ENCODE measurements at places on chromosomes 1 and 21.

DNA sequence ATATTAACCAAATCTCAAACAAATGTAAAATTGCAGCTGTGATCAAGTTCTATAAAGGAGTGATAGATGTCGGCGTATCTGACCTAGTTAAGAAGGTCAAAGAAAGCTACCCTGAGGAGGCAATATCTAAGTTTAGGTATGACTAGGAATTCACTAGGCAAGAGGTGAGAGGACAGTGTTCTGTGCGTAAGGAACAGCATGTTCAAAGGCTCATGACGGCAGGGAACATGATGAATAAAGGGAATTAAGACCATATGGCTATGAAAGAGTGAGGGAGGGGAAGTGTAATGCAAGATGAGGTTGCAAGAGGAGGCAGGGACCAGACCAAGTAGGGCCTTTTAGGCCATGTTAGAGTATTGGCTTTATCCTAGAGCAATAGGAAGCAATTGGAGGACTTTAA, 8.6 kb downstream of the LIX1L start:
- DNase-seq: no peak

GRCh38 chr21:36733857-36734256, 34.9 kb downstream of the SIM2 start:
- DNase-seq: no peak

DNA sequence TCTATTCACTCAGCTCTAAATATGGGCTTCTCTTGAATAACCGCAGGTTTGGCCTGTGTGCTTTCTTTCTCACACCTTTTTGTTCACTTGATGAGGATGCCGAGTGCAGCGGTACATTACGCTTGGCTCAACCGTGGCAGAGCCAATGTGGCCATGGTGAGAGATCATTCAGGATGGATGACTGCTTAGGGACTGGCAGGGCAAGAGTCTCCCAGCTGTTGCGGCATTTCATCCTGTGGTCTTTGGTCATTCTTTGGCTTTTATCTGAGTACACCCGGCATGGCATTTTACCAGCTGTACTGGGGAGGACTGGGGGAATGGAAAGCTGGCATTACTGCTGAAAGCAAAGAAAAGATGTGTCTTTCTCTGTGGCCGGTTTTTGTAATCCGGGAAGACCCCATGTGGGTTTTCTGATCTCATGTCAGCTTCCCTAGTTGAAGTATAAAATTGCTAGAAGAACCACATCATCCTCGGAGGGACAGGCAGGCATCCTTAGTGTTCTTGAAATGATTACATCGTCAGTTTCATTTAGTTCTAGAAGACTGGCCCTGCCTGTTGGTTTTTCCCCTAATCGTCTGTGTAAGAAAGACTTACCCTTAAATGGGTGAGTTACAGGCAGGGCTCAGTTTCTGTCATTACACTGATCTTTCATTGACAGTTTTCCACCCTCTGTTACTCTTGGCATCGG, 15.1 kb downstream of the PCP4 start:
- no peak for DNase-seq

DNA sequence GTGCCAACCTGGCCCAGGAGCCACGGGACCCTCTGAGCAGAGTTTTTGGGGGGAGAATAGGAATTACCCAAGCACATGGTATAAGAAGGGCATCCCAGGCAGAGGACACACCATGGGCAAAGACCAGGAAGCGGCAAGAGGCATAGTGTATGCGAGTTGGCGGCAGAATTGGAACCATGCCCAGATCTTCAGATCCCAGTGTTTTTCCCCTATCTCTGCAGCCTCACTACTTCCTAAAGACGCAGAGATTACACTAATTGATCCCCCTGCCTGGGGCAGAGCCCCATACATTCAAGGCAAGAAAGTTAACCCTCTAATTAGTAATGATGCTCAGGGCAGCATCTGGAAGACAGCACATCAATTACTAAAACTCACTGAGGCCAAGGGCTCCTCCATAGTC, 48.2 kb downstream of the SYT2 start:
- no peak for DNase-seq

- DNase-seq: no peak
These were observed 89.7 kb downstream of the PGM1 start for GRCh38 chr1:63682936-63683335.

- DNase-seq: no peak
These were observed 510 bp upstream of the IL10RB start for GRCh38 chr21:33265664-33266049.

- no peak for DNase-seq
These were observed 43.2 kb upstream of the VAMP3 start for GRCh38 chr1:7727809-7728471.

- DNase-seq: no peak
These were observed 62.2 kb upstream of the SLC44A3 start for GRCh38 chr1:94757931-94758330.

DNA sequence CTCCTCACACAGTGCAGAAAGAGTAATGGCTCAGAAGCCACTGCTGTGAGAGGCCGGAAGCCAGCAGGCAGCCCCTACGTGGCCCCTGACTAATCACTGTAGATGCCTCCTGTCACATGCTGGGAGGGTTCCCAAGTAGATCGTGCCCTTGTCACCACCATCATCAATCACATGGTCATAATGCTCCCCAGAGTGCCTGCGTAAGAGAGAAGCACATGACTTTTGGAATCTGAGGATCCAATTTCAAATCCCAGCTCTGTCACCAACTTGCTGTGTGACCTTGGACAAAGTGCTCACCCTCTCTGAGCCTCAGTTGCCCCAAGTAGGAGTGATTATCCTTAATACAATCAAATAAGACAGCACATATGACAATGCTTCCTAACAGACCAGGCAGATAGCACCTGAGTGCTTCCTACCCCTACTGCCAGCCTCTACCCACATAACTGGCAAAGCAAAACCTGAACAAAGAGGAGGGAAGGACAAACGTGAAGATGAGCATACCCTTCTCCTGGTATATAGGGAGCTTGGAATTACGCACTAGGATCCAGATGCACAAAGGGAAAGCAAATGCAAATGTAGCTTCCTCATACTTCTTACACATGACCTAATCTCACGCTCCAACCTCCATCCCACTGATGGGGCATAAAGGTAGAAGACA, 65.7 kb downstream of the SDC3 start:
- DNase-seq: no peak

GRCh38 chr1:2466958-2467554, 9.0 kb upstream of the PLCH2 start:
- no peak for DNase-seq

DNA sequence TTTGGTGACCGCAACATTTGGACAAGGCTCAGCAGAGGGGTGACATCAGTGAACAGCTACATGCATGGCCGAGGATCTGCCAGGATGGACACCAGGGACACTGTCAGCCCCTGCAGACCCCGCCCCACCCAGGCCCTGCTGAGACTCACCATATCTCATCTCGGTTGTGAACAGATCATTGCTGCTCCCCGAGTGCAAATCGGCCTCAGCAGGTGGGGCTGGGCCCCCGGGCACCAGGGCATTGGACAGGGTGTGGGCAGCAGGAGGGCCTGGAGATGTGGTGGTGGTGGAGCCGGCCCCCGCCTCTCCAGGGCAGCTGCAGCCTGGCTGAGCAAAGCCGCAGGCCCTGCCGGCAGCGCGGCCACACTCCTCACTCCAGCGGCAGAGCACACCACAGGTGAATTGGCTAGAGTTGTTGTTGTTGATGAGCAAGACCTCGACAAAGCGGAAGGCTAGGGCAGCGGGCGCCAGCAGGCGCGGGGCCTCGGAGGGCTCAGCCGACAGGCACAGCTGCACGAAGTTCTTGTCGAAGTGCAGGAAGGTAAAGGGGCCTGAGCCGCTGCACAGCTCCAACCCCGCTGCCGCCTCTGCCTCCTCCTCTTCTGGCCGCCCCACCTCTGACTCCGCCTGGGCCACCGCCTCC, 8.2 kb downstream of the ADGRB2 start:
- DNase-seq: no peak

- DNase-seq: no peak
These were observed 536.6 kb upstream of the CXADR start for GRCh38 chr21:16976193-16976592.

GRCh38 chr1:36086529-36087232, 2.0 kb upstream of the ADPRS start:
- DNase-seq: no peak

DNA sequence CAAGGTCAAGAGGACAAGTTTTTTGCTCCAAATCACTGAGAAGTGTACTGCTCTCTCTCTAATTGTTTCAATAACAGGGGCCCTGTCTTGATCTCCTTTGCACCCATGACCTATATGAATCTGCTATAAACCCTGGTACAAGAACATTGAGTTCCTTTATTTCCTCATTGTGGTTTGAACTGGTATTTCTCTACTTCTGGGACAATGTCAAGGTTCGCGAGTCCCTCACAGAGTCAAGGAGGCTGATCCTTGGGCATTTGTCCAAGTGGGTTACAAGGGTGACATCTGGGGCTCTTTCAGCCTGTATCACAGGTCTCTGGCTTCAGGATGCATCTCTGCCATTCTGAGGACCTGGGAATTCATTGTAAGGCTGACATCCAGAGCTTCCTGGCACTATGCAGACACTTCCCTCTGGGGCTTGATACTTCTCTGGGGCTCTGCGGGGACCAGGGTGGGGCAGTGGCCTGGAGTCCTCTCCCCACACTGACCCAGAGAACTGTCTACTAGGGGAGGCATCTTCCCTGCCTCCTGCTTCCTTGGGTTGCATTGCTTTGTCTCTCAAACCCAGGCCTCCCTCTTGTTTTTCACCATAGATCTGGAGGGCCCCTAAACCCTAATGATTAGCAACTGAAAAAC, 22.5 kb upstream of the ZNF648 start:
- DNase-seq: no peak

DNA sequence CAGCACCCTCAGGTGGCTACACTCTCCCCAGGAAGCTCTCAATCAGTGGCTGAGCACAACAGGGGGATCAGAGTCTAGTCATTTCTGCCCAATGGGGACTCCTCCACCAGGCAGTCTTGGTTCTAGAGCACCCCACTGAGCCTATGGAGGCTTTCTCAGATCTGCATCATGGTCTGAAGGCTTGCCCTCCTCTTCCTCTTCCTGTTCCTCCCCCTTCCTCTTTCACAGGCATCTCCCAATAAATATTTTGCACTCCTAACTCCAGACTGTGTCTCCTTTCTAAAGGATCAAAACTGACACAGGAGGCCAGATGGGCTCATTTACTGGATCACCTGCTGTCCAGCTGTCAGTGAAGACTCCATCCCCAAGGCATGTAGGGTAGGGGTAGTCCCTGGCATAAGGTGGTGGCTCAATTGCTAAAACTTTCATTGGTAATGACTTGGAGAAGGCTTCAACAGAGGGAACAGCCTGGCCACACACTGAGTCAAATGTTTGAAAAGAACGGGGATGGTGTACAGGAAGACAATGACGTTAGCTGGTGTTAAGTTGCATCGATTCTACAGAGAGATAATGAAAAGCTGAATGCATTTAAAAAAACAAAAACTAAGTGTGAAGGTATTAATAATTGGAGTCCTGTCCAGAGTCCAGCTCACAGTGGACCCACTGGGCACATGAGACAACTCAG, 84.2 kb upstream of the SLC2A1 start:
- no peak for DNase-seq

Measured in stimulated activated CD8-positive, alpha-beta memory T cell treated with anti-CD3 and anti-CD28 coated beads, Interleukin-4, amount 100 ng/mL, for 1 hour (primary cell).